OCI-LY7 (cell line): ENCODE measurements at places on chromosomes 3 and 15. TPM values are rescaled to one million over a fixed set of nuclear protein-coding genes. Genes with fewer than 3 reads are reported as not detected.

Gene SST
- total RNA-seq = not detected in 2 replicates

GRCh38 chr3:152857082-152857481 is 22.2 kb downstream of the P2RY1 start:
- no peak for DNase-seq

Gene SYNPR
- not detected in 2 replicates for total RNA-seq

Gene PP2D1
- not detected in 2 replicates for total RNA-seq

DNA sequence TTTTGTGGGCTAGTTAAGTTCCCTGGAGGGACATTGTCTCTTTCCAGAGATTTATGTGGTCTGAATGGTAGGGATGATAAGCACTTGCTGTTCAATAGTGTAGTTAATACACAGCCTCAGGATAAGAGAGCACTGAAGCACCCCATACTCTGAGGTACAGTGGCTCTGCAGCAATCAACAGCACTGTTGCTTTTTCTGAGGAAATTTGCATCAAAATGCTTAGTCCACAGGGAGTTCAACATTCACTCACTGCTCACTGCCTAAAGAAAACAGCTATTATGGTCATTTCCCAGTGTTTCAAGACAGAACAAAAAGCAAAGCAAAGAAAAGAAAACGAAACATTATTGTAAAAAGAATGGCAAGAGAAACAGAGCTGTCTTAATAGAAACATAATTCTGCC is 441.9 kb downstream of the PLOD2 start:
- DNase-seq = no peak

Gene TLR9
- 3.7 and 9.0 TPM in 2 replicates for total RNA-seq

- DNase-seq = no peak
These were observed 28.3 kb upstream of the AP4E1 start for GRCh38 chr15:50880206-50880605.

Gene MOBP
- total RNA-seq = not detected in 2 replicates

DNA sequence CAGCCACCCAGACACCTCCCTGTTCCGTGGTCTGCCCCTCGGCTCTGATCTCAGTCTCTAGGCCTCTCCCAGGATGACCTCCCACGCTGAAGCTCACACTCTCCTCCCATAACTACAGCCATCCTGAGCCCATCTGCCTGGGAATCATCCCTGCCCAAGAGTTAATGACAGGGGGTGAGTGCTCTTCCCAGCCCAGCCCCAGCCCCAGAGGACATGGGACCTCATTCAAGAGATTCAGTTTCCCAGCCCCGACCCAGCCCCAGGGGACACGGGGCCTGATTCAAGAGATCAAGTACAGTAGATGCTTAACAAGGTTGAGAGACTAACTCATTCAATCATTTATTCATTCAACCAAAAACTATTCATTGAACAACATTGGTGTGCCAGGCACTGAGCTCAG is 272.0 kb downstream of the XXYLT1 start:
- no peak for DNase-seq

Gene PLA2G4F
- total RNA-seq = not detected in 2 replicates

- no peak for DNase-seq
These were observed 245.1 kb upstream of the LRTM1 start for GRCh38 chr3:55172913-55173312.

DNA sequence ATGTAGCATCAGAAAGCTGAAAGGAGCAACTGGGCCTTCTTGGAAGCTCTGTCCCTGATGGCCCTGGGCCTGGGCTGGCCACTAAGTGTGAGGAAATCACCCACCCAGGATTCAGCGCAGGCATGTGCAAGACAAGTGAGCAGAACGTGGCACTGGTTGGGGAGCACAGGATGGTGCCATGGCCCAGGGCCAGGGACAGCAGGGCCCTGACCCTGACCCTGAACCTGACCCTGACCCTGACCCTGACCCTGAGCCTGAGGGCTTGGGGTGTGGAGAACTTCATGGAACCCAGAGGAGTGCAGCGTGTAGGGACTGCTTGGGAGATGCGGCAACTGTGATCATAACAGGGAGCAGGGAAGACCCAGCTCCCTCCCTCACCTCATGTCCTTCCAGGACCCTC is 5.9 kb upstream of the ALDH1L1 start:
- no peak for DNase-seq

GRCh38 chr3:66432767-66433521 is 67.9 kb downstream of the LRIG1 start:
- DNase-seq = no peak

Gene KIF23
- total RNA-seq = 61.6 and 76.5 TPM in 2 replicates

DNA sequence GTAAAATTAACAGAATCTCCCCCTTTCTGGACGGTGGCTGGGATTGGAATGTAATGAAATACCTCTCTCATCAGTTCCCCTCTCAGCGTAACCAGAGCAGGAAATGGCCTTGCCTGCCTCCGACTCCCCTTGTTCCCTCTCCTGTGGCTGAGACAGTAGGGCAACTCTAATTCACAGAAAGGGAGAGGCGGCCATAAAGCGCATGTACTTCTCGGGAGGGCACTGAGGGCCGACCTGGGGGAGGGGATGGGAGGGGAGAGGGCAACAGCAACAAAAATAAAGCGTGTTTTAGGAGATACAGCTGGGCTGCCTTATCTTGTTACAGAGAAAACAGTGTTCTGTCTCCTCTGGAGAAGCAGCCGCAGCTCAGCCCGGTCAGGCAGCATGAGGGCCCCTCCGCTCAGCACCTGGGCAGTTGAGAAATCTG is 783.3 kb upstream of the ARRDC4 start:
- no peak for DNase-seq

DNA sequence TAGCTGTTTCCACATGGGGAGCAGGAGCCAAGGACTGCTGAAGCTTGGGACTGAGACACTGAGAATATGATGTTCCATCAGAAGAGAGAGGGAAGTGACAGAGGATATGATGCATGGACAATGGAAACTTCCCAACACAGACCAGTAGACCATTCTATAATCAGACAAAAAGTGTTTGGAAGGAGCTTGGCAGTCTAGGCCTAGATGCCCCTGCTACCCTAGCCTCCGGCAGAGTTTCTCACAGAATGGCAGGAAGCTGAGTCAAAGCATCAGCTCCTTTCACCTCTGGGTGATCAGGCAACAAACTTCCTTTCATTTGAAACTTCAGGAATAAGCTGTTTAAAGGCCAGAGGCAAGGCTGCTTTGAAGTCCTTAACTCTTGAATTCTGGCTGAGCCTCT is 222.0 kb downstream of the NEK10 start:
- no peak for DNase-seq

DNA sequence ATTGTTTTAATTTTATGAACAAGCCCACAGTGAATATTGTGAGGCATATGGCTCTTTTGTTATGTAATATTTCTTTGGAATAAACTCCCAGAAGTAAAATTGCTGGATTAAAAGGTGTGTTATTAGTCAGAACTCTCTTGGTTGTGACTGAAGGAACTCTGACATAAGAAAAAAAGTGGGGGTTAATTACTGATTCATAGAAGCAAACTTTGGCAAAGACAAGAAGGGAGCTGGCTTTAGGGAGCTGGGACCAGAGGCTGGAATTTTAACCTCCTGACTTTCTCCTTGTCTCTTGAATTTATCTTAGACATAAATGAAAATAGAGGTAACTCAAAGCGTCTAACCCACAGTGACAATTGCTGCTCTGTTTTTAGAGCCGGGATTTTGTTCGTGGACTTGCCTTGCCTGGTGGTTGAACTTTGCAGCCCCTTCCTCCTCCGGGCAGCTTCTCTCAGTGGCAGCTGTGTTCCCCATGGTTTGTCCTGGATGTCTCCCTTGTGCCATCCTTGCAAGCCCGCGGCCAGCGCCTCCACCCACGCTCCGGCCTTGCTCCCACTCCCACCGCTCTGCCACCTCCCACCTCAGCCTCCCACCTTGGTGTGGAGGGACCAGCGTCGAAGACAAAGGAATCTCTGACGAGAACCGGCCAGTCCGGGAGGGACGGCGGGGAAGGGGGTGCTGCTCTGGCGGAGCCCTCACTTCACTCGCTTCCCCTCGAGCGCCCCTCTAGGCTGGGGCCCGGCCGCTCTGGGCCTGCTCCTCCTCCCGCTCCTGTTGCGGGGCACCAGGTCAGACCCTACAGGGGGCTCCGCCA is 28.0 kb downstream of the ARHGAP31 start:
- no peak for DNase-seq

- DNase-seq = no peak
These were observed 101.6 kb downstream of the APBA2 start for GRCh38 chr15:28987337-28987736.

DNA sequence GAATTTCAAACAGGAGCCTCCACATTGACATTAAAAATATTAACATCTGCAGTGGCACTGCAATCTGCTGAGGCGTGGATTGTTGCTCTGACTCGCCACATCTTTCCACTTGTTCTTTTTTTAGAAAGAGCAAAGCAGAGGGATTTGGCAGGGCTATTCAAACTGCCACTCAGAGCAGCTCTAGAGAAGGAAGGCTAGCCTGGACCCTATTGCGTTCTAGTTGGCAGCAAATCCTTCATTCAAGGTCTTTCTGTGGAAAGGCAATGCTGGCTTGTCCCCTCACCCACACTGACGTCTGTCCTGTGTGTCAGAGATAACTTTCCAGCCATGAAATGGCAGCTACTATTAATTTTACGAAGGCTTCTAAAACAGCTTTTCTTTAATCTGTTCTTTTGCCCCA is 483.2 kb upstream of the SGO1 start:
- no peak for DNase-seq

DNA sequence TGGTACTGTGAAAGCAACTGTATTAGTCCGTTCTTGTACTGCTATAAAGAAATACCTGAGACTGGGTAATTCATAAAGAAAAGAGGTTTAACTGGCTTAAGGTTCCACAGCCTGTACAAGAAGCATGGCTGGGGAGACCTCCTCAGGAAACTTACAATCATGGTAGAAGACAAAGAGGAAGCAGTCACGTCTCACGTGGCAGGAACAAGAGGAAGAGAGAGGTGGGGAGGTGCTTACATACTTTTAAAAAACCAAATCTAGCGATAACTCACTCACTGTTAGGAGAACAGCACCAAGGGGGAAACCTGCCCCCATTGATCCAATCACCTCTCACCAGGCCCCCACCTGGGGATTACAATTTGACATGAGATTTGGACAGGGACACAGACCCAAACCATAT is 48.9 kb downstream of the IQGAP1 start:
- peak; percentile 31 for DNase-seq

- no peak for DNase-seq
These were observed 14.4 kb upstream of the BTBD1 start for GRCh38 chr15:83081256-83082014.

Gene TBL1XR1
- 158 and 162 TPM in 2 replicates for total RNA-seq
